Left forelimb (tissue), 1 donor: ENCODE measurements at places on chromosomes 1 and 21.

DNA sequence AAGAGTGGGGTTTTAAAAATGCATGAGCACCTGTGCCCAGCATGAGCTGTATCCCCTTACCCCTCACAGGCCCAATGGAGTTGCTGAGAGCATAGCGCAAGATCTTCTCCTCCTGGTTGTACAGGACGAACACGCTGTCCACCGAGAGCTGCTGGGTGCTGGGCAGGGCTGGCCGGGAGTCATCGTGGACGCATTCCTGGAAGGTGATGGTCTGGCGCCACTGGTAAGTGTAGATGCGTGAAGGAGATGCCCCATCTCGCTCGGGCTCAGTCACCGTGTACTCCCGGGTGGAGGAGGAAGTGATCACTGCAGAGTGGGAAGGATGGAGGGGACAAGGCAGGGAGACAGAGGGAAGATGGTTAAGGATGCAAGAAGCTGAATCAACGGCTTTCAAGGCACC lies 39.1 kb downstream of the NID1 start:
- no peak for DNase-seq

- no peak for DNase-seq
Measured at GRCh38 chr1:24560361-24560760, 4.5 kb downstream of the NCMAP start.

DNA sequence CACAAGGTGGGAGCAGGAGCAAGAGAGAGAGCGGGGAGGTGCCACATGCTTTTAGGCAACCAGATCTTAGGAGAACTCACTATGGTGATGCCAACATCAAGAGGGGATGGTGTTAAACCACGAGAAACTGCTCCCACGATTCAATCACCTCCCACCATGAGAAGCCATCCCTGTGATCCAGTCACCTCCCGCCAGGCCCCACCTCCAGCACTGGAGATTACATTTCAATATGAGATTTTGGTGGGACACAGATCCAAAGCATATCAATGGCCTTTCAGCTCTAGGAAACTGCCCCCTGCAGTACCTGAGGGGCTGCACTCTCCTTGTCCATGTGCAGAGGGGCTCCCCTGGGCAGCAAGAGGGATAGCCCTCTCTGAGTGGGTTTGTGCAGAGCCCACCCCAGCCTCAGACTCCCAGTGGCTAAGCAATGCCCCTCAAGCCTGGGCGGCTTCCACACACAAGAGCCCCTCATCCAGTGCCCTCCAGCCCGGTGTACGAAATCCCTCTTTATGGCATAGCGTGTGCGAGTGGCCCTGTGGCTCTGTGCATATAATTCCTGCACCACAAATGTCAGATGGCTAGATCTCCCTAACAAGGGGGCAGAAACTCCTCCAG lies 15.5 kb upstream of the PRDM16 start:
- DNase-seq: no peak

GRCh38 chr1:225961659-225962439 lies 20.8 kb upstream of the LEFTY2 start:
- no peak for DNase-seq

DNA sequence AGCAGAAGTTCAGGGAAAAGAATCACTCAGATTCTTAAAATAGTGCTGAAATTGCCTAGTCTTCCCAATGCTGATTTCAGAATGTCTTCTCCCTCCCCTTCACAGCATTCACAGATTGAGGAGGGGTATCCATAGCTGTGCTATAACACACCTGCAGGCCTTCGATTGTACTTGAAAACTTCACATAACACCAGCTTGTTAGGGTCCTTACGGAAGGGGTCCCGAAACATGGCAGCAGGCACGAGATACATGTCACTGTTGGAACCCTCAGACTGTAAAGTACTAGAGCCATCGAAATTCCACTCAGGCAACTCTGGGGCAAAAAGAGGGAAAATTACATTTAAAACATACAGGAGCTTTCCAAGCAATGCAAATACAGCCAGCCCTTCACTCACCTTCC lies 4.6 kb downstream of the GLUL start:
- DNase-seq: no peak

- no peak for DNase-seq
Measured at GRCh38 chr1:54623216-54624007, at the start of gene FAM151A. Gene FAM151A (minus strand): TSS chr1:54623525. CDS start chr1:54623395, 130 bp downstream.

- DNase-seq: no peak
Measured at GRCh38 chr1:210394281-210394821, 65.6 kb downstream of the HHAT start.

DNA sequence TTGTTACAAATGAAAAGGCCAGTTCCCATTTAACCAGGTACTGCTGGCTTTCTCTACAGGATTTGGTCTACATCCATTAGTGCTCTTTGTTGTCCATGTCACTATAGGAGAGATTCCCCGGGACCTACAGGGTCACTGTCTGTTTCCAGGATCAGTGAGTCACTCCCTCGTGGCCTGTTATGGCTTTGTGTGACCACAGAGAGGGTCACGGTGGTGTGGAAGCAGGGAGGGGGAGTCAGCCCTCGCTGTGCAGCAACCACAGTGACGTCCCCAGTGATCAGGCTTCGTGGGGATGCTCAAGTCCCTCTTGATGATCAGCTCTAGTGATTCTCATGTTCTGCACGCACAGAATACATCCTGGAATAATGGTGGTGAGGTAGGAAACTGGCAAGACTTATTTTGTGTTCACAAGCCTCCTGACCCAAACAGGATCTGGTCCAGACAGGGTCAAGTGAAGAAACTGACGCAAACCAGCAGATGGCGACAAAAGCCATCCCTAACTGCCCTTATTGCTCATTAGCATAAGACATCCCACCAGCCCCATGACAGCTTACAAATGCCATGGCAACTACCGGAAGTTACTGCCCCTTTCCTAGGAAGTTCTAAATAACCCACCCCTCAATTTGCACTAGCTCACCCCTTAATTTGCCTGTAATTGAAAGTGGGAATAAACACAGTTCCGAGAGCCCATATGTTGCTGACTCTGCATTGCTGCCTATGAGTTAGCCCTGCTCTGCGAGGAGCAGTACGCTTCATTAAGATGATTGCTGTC lies 98.5 kb downstream of the DISC1 start:
- no peak for DNase-seq

GRCh38 chr1:247998811-247999210 lies 14.6 kb upstream of the OR2L5 start:
- no peak for DNase-seq

DNA sequence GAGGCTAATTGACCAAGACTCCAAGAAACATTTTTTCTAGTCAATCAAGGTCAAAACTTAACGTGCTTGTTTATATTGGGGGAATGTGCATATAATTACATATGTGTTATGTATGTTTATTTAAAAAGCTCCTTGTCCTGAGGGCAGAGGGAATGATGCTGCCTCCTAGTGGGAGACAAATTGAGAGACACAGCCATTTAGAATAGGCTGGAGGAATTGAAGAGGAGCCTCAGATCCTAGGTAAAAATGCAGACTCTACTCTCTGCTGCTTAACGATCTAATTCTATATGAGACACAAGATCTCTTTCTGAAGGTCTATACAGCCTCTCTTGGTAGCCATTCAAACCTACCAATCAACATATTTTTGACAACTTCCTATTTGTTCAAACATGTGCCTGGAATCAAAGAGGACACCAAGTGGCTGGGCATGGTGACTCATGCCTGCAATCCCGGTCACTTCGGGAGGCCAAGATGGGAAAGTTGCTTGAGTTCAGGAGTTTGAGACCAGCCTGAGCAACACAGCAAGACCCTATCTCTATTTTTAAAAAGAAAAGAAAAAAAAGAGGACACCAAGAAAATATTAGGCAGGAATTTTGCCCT lies 136.6 kb upstream of the ZNF648 start:
- no peak for DNase-seq
